ENCODE measurements at places on chromosomes 16 and 17.

GRCh38 chr17:57609878-57610270 lies 135.2 kb downstream of the CCDC182 start:
- DNase-seq: no peak

DNA sequence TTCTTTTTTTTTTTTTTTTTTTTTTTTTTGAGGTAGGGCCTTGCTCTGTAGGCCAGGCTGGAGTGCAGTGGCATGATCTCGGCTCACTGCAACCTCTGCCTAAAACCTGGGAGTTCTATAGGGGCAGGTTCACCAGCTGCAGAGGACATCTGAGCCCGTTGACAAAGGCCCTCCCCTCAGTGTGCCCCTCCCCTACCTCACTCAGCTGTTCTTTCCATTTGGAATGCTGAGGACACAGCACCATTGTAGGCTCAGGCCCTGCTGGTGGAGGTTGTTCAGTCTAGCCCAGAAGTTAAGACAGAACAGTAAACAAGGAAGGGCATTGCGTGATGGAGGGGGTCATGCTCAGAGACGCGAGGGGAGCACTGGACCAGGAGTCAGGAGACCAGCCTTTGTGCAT lies 21.8 kb upstream of the KIF19 start:
- DNase-seq: no peak

- DNase-seq: no peak
Measured at GRCh38 chr16:90057738-90058173, 19.4 kb downstream of the PRDM7 start.

GRCh38 chr17:78375401-78376151 lies 2.9 kb upstream of the PGS1 start:
- no peak for DNase-seq

- no peak for DNase-seq
Measured at GRCh38 chr16:46765050-46765449, 16.9 kb upstream of the MYLK3 start.

- DNase-seq: no peak
Measured at GRCh38 chr16:56477096-56477878, 25.9 kb downstream of the OGFOD1 start.

DNA sequence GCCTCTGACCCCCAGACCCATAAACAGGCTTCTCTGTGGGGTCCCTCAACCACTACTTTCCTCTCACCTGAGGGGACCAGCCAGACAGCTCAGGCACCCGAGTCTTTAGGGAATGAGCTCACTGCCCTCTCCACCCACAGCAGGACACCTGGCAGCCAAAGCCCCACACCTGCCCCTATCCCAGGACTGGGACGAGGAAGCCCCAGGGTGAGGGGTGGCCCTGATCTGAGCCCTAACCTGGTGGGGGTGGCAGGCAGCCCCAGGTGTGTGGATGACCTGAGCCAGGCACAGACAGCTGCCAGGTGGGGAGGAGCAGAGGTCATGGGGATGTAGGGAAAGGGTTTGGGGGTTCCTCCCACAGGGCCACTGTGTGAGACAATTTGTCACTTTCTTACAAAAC lies 1.7 kb upstream of the TEX19 start:
- DNase-seq: no peak

GRCh38 chr17:5416901-5417300 lies 2.6 kb downstream of the NUP88 start:
- DNase-seq: no peak

- DNase-seq: no peak
Measured at GRCh38 chr16:59899940-59900339, 1165.8 kb upstream of the GOT2 start.

DNA sequence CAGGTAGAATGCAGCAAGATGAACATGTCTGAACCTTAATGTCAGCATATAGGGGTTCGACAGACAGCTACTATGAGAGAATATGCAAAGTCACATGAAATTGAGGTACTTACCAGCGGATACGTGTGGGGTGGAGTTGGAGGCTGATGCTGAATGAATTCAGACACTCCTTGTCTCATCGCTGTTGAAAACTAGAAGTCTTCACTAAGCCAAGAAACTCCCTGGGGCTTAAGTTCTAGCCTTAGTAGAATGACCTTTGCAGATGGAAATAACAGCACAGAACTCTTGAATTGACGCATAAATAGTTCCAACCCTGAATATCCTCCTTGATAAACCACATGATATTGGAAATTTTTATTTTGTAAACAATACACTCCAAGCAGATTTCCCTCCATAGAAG lies 32.9 kb upstream of the MYOCD start:
- no peak for DNase-seq

GRCh38 chr17:47714773-47715396 lies 18.2 kb upstream of the TBX21 start:
- DNase-seq: no peak

- DNase-seq: no peak
Measured at GRCh38 chr16:60635548-60635947, 1400.7 kb downstream of the CDH8 start.

- no peak for DNase-seq
Measured at GRCh38 chr16:23729503-23730424, 16.7 kb upstream of the ERN2 start.

- DNase-seq: no peak
Measured at GRCh38 chr16:55658898-55659420, 3.2 kb downstream of the SLC6A2 start.

DNA sequence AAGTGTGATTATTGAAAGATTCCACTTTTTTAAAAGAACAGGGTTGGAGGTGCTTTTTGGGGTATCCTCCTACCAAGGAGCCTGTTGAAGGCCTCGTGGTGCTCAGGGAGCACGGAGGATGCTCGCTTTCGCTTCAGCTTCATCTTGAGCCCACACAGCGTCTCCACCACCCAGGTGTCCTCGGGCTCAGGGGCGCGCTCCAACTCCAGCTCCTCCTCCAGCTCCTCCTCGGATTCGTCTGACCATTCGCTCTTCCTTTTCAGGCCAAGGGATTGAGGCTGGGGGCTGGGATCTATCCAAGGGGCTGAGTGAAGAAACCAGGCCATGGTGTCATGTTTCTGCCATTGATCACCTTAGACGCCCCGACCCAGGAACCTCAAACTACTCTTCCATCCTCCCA lies 1.2 kb downstream of the SPDYE4 start:
- DNase-seq: no peak

GRCh38 chr17:32772453-32773025 lies 104.4 kb downstream of the MYO1D start:
- no peak for DNase-seq

DNA sequence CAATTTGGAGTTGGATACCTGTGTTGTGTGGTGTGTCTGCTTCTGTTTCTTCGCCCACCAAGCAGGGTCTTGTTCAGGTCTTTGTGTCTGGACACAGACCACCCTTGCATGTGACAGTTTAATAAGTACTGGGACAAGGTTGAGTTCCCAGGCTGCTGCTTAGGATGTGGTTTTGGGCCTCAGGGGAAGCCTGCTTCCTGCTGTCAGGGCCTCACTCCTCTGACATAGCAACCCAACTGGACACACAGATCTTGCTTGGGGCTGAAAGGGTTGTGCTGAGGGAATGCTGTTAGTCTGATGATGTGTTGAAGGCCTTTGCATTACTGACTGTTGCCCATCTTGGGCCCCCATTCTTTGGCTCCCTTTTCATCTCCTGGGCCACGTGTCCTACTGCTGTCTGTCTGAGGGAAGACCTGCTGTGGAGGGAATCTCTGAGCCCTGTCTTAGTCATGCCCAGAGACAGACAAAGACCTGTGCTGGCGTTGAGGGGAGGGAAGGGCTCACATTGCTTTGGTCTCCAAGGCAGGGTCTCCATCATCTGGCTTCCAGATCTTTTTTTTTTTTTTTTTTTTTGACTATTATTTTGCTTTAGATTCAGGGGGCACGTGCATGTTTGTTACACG lies 4.7 kb upstream of the TGFB1I1 start:
- no peak for DNase-seq

GRCh38 chr16:5502467-5502869 lies 404.9 kb upstream of the EEF2KMT start:
- no peak for DNase-seq

GRCh38 chr17:76153202-76153601 lies 12.2 kb upstream of the FOXJ1 start:
- no peak for DNase-seq

DNA sequence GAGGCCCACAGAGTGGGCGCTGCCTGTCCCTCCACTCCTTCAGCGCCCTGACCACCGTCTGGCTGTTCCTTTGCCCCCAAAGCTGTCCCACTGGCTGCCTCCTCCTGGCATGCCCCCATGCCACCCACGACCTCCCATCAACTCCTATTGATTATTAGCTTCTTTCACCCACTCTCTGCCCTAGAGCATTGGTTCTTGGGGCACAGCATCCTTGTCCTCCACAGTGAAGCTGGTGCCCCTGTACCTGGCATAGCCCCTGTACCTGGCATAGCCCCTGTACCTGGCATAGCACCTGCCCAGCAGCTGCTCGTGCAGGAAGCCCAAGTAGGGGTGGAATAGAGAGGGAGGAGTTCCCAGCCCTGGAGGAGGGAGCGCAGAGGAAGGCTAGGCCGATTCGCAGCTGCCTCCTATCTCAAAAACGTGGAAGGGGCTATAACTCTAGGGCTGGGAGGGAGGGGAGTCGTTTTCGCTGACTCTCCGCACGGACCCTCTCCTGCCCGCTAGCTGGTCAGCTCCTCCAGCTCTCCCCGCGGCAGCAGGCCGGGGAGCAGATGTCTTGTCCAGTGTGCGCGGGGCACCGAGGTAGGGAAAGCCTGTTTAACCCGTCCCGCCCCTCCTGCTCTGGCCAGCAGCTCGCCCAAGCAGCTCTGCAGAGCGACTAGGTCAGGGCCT lies 5.7 kb upstream of the ACTG1 start:
- DNase-seq: no peak

DNA sequence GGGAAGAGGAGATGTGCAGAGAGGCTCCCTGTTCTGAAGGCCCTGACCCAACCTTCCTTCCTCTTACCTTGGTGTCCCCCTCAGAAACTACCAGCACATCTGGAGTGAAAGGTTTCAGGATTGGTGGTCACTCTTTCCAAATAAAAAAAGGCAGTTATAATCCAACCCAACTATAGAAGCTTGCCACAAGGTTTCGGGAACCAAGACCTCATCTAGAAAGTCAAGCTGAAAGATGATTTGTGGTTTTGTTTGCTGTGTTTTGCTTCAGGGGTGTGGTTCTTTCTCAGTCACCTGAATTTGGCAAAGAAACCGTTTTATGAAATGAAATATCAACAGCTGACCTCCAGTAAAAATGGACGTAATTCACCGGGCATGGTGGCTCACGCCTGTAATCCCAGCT lies 19.3 kb downstream of the SHMT1 start:
- no peak for DNase-seq
